ENCODE measurements at places on chromosomes 4 and X.

- DNase-seq: no peak
Measured at GRCh38 chr4:141576585-141577110, 59.7 kb upstream of the IL15 start.

- DNase-seq: no peak
Measured at GRCh38 chrX:129040124-129040523, 483.2 kb downstream of the SMARCA1 start.

DNA sequence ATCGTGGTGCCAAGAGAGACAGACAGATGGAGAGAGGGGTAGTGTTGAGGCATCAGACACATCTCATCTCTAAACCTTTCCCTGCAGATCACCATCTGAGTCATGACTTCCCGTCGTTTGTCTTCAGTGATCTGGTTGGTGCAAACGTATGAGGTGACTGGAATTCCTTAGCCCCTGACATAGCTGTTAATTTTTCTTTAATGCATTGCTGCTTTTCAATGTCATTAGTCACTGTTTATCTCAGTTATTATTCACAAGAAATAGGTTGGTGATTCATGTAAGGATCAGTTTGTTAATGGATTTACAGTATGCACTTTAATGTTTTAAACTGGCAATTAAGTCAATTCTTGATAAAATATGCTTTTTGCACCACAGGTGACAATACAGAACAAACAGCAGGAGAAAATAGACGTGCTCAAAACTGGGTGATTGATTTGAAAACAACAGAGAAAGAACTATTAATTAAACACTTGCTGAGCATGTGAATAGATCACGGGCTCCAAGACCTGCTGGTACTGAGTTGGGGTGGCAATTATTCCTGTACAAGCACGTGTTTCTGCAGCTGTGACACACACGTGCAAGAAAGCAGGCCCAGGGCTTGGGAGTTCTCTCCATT is 1.3 kb upstream of the TMEM154 start:
- peak; percentile 65 for DNase-seq

- DNase-seq: no peak
Measured at GRCh38 chrX:426881-427280, 40.2 kb upstream of the PPP2R3B start.

- DNase-seq: no peak
Measured at GRCh38 chr4:187208651-187209050, 485.0 kb upstream of the FAT1 start.

GRCh38 chrX:63761639-63762038 is 23.4 kb downstream of the ARHGEF9 start:
- DNase-seq: no peak

- no peak for DNase-seq
Measured at GRCh38 chr4:128371001-128371777, 83.6 kb upstream of the PGRMC2 start.

GRCh38 chrX:9476810-9477575 is 12.1 kb downstream of the TBL1X start:
- DNase-seq: no peak

GRCh38 chrX:115603534-115604074 is 42.6 kb downstream of the PLS3 start:
- no peak for DNase-seq

GRCh38 chr4:26319949-26320537 is 771 bp upstream of the RBPJ start:
- peak; percentile 35 for DNase-seq

DNA sequence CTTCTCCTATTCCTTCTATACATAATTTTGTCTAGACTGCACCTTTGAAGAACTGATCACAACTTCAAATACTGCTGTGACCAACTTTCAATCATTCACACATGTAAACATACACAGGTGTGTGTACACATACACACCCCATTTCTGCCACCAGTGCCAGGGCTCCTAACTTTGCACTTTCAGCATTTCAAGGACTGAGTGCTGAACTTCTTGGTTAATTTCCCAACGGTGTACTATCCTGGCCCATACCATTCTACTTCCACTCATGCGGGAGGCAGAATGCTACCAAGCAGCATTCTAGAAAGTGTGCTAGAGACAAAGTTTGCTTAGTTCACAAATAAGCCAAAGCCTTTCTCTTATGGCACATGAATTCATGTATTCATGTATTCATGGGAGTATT is 51.2 kb downstream of the RPGR start:
- DNase-seq: no peak

GRCh38 chr4:129852434-129852833 is 756.5 kb downstream of the C4orf33 start:
- no peak for DNase-seq

DNA sequence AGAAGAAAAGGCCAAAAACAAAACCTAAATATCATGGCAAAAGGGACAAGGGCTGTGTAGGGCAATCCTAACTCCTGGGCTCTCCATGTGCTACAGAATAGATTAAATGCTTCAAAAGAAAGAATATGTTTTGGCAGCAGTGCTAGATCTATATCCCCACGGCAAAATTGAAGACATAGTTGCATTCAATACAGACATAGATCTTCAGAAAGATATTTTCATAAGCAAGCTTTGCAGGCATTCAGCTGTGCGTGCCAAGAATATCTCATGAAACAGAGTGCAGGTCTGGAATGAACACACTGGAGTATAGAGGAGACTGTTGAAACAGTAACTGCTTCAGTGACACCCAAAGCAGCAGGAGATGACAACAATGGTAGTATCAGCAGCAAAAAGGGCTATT is 1476.9 kb downstream of the ARAP2 start:
- no peak for DNase-seq

DNA sequence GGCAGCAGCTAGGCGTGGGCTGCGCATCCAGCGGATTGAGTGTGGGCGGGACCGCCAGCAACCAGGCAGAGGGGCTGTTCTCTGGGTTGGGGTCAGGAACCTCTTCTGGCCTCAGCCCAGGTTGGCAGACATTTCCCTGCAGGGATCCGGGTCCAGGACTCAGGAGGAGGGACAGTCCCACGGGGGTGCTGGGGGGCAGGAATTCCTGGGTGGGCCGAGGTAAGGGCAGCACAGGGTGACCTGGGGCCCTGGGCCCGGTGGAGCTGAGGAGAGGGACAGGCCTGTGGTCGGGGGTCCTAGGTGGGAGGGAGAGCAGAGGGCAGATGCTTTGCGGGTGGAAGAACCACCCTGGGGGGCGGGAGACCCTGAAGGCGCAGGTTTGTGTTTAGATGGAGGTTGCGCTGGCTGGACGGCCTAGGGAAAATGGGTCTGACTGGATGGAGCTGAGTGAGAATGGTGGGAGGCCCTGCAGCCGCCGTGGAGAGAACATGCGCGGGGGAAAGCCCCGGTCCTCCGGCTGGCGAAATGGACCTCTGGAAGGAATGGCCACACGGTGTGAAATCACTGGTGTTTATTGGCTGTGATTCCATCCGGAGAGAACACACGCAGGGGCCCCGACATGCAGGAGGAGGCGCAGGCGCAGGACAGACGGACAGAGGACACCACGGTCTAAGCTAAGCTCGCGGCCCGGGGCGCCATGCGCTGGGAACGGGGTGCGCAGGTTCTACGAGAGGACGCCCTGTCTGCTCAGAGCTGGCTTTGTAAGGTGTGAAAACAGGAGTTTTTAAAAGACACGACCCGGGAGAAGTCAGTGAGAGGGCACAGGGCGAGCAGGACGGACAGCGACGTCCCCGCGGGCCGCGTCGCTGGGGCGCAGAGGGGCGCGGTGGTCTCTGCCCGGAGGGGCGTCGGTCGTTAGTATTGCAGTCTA is 41.3 kb downstream of the CPLX1 start:
- no peak for DNase-seq

- DNase-seq: no peak
Measured at GRCh38 chr4:110499126-110499525, 23.2 kb downstream of the ENPEP start.

DNA sequence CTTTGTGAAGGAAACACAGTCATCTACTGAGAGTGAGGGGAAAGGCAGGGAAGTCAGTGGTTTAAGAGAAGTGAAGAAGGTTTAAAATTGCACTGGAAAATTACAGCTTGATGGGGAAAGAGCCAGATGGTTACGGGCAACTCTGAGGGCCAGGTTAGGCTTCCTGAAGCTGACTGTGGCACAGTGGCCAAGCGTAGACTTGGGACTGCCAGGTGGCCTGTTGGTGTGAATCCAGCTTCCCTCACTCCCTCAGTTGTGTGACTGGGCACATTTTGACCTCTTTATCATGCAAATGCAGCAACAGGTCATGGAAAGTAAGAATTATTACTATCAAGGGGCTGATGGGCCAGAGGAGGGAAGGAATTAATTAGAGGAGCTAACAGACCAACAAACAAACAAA is 390.1 kb downstream of the UNC5C start:
- DNase-seq: no peak

DNA sequence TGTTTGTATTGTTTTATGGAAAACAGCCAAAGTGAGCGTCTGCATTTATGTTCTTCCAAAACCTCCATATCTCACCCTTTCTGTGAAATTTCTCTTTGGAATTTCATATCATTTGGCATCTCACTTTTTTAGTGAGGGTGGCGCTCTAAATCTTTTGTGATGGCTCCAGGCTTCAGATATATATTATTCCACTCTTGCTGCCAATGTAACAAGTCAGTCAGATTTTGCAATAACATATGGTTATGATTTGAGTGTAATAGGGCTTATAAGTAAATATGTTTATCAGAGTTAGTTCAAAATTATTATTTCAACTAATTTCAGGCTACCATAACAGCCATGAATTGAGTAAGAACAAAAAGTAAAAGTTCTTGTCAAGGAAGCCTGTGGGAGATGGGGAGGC is 314.7 kb downstream of the PDGFC start:
- no peak for DNase-seq

DNA sequence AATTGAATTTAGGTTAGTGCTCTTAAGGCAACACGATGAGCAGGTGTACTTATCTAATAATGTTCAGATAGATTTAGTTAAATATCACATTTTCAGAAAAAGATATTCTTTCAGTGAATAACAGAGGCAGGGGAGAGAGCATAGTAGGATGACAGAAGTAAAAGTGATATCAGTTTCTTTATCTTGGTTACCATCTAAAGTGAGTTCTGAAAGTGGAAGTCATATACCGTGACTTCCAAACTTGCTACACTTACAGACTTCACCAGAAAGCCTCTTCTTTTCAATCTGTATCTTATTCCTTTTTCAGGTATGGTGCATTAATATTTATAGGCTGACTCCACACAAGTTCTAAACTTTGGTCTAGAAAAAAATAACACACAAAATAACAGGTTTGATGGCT is 124.9 kb downstream of the POU4F2 start:
- DNase-seq: no peak

DNA sequence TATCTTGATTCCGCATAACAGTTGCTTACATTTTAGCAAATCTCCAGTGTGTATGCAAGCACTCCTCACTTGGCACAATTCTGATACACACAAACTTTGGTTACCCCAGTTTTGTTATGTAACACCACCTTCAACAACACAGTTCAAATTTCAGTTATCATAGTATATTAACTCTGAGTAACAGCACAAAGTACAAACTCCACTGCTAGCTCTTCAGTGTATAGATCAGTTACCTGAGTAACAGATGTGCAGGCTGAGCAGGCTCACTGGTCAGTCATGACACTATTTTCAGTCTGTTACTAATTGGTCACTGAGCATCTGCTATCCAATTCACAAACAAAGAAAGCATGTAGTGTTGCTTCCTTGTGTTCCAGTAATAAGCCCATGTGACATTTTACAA is 55.4 kb downstream of the PKD2 start:
- DNase-seq: no peak

DNA sequence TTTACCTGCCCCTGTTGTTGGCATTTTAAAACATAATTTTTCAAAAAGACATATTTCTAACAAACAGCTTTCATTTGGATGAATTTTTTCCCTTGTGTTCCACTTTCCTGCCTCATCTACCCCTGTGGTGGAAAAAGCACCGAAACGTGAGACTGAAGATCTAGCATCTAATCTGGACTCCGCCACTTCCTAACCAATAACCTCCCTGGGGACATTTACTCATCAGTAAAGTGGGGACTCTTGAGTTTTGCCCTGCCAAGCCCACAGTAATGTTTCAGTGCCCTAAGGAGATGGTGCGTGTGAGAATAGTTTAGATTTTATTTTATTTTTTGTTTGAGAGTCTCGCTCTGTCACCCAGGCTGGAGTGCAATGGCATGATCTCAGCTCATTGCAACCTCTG is 56.7 kb downstream of the ADGRG2 start:
- no peak for DNase-seq

DNA sequence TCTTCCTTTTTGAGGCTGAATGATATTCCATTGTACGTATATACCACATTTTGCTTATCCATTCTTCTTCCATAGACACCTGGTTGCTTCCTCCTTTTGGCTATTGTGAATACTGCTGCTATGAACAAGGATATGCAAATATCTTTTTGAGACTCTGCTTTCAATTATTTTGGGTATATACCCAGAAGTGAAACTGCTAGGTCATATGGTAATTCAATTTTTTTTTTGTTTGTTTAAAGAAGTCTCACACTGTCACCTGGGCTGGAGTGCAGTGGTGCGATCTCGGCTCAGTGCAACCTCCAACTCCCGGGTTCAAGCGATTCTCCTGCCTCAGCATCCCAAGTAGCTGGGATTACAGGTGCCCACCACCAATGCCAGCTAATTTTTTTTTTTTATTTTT is 75.3 kb downstream of the METTL14 start:
- no peak for DNase-seq

DNA sequence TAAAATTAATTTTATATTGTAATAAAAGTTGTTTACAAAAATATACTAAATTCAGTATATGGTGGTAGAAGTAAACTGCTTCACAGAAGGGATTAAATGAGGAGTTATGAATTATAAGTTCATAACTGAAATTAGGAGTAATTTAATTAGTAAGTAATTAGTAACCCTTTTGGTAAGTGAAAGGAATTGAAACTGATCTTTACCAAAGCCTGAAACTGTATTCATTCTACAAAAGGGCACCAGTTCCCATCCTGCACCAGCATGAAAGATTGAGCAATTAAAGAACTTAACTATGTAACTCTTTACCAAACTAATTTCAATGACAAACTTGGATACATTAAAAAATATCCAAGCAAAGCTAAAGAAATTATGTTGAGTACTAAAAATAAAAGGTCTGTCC is 8.2 kb downstream of the MED14 start:
- no peak for DNase-seq

GRCh38 chr4:15040916-15041463 is 38.7 kb downstream of the CPEB2 start:
- DNase-seq: no peak

DNA sequence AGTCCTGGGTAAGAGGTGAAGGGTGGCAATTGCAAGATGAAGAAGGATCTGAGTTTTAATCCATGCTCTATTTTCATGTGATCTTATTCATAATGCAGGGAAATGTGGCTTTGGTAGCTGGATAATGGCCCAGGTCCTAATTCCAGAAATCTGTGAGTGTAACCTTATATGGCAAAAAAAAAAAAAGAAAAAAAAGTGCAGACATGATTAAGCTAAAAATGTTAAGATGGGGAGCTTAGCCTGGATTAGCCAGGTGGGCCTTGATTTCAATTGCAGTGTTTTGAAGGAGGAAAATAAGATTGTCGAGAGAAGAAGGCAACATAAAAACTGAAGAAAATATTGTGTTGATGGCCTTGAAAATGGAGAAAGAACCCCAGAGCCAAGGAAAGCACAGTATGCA is 867.7 kb upstream of the HS3ST1 start:
- DNase-seq: no peak

DNA sequence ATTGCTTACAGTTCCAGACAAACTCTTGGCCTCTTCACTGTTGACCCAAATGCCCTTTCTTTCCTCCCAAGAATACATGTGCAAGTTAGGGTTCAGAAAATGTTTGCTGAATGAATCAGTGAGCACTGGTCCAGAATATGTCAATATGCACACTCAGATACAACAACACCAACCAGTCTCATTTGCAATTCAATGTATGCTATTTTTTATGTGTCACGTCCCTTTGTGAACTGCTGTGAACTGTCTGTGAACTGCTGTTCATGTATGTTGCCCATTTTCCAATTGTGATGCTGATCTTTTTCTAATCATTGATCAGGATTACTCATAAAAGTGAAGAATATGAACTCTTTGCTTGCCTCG is 17.8 kb downstream of the GAB3 start:
- DNase-seq: no peak

Measured in NCI-H774 (cell line).